H1 (cell line): ENCODE measurements at places on chromosomes 6 and 20. TPM values are rescaled to one million over a fixed set of nuclear protein-coding genes. Genes with fewer than 3 reads are reported as not detected.

DNA sequence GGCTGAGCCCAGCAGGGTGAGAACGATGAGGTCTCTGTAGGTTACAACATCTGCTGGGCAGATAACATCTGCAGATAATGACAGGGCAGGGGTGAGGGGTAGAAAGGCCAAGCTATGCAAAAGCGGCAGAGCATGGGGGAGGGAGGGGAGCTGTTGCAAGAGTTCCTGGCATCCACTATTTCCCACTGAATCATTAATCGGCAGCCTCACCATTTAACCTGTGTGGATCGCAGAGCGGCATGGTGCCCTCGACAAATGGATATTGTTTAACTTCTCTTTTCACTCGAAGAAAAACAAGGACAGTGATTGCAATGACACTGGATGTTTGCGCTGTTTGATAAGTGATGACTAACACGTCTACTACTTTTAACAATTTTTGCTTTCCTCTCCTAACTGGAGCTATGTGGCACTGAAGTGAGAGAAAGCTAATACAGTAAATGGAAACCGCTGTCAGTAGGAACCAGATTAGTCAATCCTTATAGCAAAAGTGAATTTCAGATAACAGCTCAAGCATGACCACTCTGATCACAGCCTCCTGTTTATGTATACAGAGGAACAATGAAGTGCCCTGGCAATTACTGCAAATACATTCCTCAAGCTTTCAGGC is 381.5 kb downstream of the TFAP2A start:
- H3K4me3 ChIP-seq: no peak overlapping the region
- no peak overlapping the region for H3K27ac ChIP-seq
- H3K27me3 ChIP-seq: no peaks in the 10 kb centered on the region
- peak; percentile 3 for DNase-seq

DNA sequence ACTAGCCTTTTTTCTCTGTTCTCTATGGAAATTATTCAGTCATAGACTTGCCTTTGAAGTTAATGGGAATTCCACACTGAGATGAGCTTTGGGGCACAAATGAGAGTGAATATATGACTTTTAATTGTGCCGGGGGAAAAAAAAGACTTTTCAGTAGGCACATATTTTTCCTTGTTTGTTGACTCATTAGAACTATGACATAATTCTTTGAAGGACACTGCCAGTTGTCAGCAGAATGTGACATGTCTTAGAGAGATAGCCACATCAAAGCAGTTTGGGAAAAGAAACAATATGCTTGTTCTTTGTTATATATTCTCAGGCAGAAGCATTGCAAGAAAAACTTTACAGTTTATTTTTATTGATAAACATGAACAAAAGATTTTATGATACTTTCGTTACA is 138.3 kb downstream of the COL9A1 start:
- H3K27ac ChIP-seq: no peak overlapping the region
- no peaks in the 10 kb centered on the region for H3K27me3 ChIP-seq
- no peaks in the 10 kb centered on the region for H3K36me3 ChIP-seq
- H3K4me3 ChIP-seq: no peak overlapping the region
- H3K4me1 ChIP-seq: no peaks in the 10 kb centered on the region

- peak; percentile 73 for DNase-seq
- no peaks in the 10 kb centered on the region for H3K36me3 ChIP-seq
- H3K4me1 ChIP-seq: no peaks in the 10 kb centered on the region
- peaks cover 11% of the 10 kb centered on the region for H3K27me3 ChIP-seq
- peak overlapping the region; percentile 65 for H3K4me3 ChIP-seq
- no peak overlapping the region for H3K27ac ChIP-seq
These were observed 6.2 kb upstream of the ZNF311 start for GRCh38 chr6:29011276-29011734.

- no peak overlapping the region for H3K27ac ChIP-seq
- no peaks in the 10 kb centered on the region for H3K4me1 ChIP-seq
- no peak for DNase-seq
- H3K36me3 ChIP-seq: no peaks in the 10 kb centered on the region
- no peaks in the 10 kb centered on the region for H3K27me3 ChIP-seq
These were observed 1371.5 kb downstream of the EPHA7 start for GRCh38 chr6:92047860-92048259.

DNA sequence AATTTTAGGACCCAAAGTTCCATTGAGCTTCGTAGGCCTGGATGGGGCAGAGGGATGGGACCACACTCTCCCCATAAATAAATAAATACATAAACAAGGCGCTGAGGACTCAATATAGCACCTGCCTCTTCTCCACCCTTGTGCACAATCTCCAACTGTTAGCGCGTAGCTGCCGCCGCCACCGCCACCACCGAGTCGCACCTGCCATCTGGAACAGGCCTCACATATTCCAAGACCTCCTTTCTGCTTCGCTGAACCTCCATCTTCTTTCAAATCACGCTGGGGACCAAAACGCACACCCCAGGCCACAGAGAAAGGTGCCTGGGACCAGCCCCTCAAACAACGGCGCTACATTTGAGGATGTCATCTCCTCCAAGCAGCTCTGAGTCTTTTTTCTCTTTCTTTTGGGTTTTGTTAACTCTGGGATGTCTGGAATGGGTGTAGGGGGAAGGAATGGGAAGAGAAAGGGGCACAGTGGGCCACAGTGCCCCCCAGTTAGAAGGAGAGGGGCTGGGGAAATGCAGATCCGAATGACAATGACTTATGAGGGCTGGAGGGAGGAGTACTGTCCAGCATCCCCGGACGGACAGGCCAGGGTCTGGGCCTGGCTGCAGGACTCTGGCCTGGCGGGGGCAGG is 49.7 kb downstream of the NOL4L start:
- no peak for DNase-seq
- H3K27ac ChIP-seq: no peak overlapping the region
- no peak overlapping the region for H3K4me3 ChIP-seq
- peaks cover 20% of the 10 kb centered on the region for H3K4me1 ChIP-seq
- peaks cover 3% of the 10 kb centered on the region for H3K27me3 ChIP-seq

DNA sequence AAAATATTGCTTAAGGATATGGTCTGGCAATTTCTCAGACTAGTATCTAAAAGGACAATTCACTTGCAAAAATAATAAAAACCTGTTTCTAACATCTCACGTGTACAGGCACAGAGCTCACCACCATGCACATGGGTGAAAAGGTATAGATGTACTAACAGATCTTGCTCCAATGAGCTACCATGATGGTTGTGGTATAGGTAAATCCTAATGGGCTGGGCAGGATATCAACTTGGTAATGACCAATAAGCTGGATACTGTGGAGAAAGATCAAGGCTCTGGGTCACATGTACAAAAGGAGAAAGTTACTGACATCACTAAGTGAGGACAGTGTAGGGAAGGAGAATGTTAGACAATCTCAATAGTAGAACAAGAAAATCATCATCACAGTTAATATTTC is 111.0 kb upstream of the NUP153 start:
- H3K36me3 ChIP-seq: peaks cover 6% of the 10 kb centered on the region; the same call in 1 of the 2 replicates
- H3K27me3 ChIP-seq: no peaks in the 10 kb centered on the region
- no peak overlapping the region for H3K4me3 ChIP-seq
- no peak overlapping the region for H3K27ac ChIP-seq
- H3K4me1 ChIP-seq: no peaks in the 10 kb centered on the region

GRCh38 chr20:43188861-43189553 is 699 bp downstream of the PTPRT start:
- H3K36me3 ChIP-seq: no peaks in the 10 kb centered on the region
- peaks cover 35% of the 10 kb centered on the region for H3K27me3 ChIP-seq
- H3K4me1 ChIP-seq: peaks cover 6% of the 10 kb centered on the region; the same call in 1 of the 2 replicates
- no peak overlapping the region for H3K27ac ChIP-seq
- DNase-seq: peak; percentile 63

The TBX18 gene
- not detected in 2 replicates for total RNA-seq

DNA sequence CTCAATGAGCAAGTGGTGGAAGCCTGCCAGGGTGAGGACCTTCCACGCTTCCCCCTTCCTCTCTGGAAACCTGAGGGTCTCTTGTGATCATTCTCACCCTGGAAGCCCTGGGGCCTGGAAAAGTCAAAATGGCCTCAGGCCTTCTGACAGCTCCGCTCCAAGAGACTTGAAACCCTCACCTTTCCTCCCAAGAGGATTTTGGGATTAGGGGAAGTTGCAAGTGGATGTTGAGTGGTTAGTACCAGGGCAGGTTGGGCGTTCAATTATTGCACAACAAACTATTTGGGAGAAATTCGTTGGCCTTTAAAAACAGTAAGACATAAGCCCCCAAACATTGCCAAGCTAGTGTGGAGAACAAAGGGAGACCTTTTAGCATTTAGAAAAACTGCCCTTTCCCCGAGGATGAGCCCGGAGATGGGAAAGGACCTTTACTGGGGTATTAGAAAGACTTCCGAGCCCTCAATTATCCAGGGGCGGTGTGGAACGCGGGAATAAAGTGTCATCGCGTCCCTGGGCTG is 4.7 kb downstream of the NKX2-2 start:
- H3K27me3 ChIP-seq: peaks cover 98% of the 10 kb centered on the region
- DNase-seq: peak; percentile 39
- no peaks in the 10 kb centered on the region for H3K36me3 ChIP-seq
- no peak overlapping the region for H3K4me3 ChIP-seq
- no peak overlapping the region for H3K27ac ChIP-seq

DNA sequence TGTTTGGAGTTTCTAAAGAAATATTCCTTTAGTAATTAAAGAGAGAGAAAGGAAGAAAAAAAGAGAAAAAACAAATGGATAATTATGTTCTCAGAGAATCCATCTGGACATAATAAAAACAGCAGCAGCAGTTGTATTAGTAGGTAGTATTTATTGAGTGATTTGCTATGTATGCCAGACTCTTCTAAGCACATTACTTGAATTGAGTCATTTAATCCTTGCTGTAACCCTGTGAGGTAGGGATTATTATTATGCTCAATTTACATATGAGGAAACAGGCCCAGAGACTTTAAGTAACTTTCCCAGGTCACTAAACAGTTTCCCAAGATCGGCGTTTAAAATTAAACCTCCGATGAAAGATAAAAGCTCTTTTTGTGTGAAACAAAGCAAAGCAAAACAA is 238.8 kb downstream of the TSHZ2 start:
- peaks cover 14% of the 10 kb centered on the region; the same call in 1 of the 2 replicates for H3K4me1 ChIP-seq
- no peak overlapping the region for H3K27ac ChIP-seq
- DNase-seq: no peak
- no peak overlapping the region for H3K4me3 ChIP-seq

- no peaks in the 10 kb centered on the region for H3K27me3 ChIP-seq
- H3K36me3 ChIP-seq: no peaks in the 10 kb centered on the region
- H3K4me1 ChIP-seq: no peaks in the 10 kb centered on the region
- DNase-seq: no peak
- H3K27ac ChIP-seq: no peak overlapping the region
These were observed 142.7 kb downstream of the LRRC1 start for GRCh38 chr6:53937461-53937860.

- DNase-seq: no peak
- peaks cover 20% of the 10 kb centered on the region for H3K27me3 ChIP-seq
- no peak overlapping the region for H3K4me3 ChIP-seq
- H3K36me3 ChIP-seq: no peaks in the 10 kb centered on the region
- H3K4me1 ChIP-seq: no peaks in the 10 kb centered on the region
These were observed 9.8 kb downstream of the ULBP2 start for GRCh38 chr6:149951626-149952025.
